MCF 10A (cell line): ENCODE measurements at places on chromosomes 5 and 9. TPM values are rescaled to one million over a fixed set of nuclear protein-coding genes. Genes with fewer than 3 reads are reported as not detected.

CDH6 gene
- not detected in 2 replicates for total RNA-seq

MAMDC2 gene
- not detected in 2 replicates for total RNA-seq

MTMR12 gene
- 24.4 and 25.4 TPM in 2 replicates for total RNA-seq

PPIC gene
- total RNA-seq = 45.3 and 65.0 TPM in 2 replicates

PCDHGC4 gene
- 0.40 and 1.7 TPM in 2 replicates for total RNA-seq

FBP2 gene
- not detected in 2 replicates for total RNA-seq

MUSK gene
- not detected in 2 replicates for total RNA-seq

SHLD3 gene
- 3.0 and 3.7 TPM in 2 replicates for total RNA-seq

LCN15 gene
- not detected in 2 replicates for total RNA-seq

PCDHA4 gene
- 0.16 and 0.49 TPM in 2 replicates for total RNA-seq

FRMD3 gene
- 0.17 and 0.28 TPM in 2 replicates for total RNA-seq

DND1 gene
- 4.3 and 5.1 TPM in 2 replicates for total RNA-seq

SPATA31D4 gene
- total RNA-seq = not detected in 2 replicates

NR5A1 gene
- not detected in 2 replicates for total RNA-seq

RAB3C gene
- not detected in 2 replicates for total RNA-seq

GAS1 gene
- total RNA-seq = 11.0 and 11.4 TPM in 2 replicates

KIF20A gene
- total RNA-seq = 19.0 and 30.6 TPM in 2 replicates

GLRA1 gene
- total RNA-seq = not detected in 2 replicates

DMAC1 gene
- 48.3 and 49.6 TPM in 2 replicates for total RNA-seq

RAB14 gene
- 65.8 and 77.0 TPM in 2 replicates for total RNA-seq

FOXI1 gene
- not detected in 2 replicates for total RNA-seq

ENG gene
- total RNA-seq = 19.2 and 22.1 TPM in 2 replicates

RLN1 gene
- total RNA-seq = not detected in 2 replicates

LAMC3 gene
- not detected in 2 replicates for total RNA-seq

ARL14EPL gene
- total RNA-seq = not detected in 2 replicates

IFNA2 gene
- not detected in 2 replicates for total RNA-seq

GEMIN5 gene
- total RNA-seq = 25.1 and 34.5 TPM in 2 replicates

ANGPTL2 gene
- total RNA-seq = not detected in 2 replicates
